ENCODE measurements at places on chromosomes 2 and 18.

DNA sequence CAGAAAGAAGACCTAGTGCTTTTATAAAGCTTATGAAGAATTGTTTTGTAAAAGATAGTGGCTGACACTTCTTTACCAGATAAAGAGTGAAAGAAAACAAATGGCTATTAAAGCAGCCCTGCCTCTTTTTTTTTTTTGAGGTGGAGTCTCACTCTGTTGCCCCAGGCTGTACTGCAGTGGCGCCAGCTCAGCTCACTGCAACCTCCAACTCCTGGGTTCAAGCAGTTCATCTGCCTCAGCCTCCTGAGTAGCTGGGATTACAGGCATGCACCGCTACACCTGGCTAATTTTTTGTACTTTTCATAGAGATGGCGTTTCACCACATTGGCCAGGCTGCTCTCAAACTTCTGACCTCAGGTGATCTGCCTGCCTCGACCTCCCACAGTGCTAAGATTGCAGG lies 12.9 kb downstream of the ARPC2 start:
- peak; percentile 56 for DNase-seq

DNA sequence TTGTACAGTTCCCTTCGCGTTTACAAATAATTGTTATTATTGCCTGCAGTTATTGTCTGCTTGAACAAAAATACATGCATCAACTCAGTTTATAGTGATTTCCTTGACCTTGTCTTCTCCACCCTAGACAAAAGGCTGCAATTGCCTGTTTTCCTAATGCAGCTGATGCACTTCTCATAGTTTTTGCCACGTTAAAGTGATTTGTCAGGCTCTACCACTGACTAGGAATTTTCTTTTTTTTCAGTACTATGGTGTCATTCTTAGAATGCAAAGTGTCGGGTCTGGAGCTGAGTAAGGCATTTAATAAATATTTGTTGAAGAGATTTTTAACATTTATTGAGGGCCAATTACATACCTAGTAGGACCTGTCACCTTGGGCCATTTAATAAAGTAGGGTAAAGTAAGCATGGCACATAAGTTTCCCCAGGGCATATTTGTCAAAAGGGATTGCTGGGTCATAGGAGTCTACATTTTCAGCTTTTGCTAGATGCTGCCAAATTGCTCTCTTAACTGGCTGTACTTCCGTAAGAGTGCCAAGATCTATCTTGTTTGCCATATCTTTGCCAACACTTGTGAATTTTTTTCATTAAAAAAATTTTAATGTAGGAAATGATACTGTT lies 24.1 kb downstream of the ACSL3 start:
- no peak for DNase-seq

DNA sequence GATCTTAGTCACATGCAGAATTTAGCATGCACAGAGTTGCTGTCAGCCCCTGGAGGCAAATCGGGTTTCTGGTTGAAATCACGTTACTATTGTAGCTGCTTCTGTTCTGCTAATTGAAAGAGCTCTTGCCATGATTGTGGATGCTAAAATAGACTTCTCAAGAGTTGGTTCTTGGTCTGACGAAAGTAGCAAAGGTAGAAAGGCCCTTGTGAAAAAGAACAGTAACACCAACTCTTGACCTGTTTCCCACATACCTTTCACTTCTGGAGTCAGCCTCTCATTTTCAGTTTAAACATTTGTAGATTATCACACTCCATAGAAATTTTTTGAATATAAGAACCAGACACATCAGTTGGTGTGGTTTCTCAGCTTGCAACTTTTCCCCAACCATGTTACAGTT lies 110.0 kb upstream of the EPB41L3 start:
- DNase-seq = no peak

GRCh38 chr2:121686218-121686617 lies 37.0 kb upstream of the CLASP1 start:
- no peak for DNase-seq

GRCh38 chr2:35822716-35823115 lies 532.9 kb upstream of the CRIM1 start:
- DNase-seq = no peak

GRCh38 chr2:237980751-237981150 lies 13.9 kb downstream of the UBE2F start:
- DNase-seq = no peak

DNA sequence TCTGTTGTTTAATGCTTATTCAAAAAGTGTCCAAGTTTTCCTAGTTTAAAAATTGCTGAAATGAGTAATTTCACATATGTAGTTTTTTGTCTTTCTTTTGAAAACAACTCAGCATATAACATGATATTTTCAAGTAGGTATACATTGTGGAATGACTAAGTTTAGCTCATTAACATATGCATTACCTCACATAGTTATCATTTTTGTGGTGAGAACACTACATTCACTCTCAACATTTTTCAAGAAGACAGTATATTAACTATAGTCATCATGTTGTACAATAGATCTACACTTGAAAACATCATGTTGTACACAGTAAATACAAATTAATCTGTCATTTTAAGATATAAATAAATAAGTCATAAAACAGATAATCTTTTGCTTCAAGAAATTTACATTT lies 340.0 kb downstream of the CCDC85A start:
- DNase-seq = no peak

- peak; percentile 68 for DNase-seq
Observed at GRCh38 chr2:186641807-186642321, 52.0 kb upstream of the FAM171B start.

DNA sequence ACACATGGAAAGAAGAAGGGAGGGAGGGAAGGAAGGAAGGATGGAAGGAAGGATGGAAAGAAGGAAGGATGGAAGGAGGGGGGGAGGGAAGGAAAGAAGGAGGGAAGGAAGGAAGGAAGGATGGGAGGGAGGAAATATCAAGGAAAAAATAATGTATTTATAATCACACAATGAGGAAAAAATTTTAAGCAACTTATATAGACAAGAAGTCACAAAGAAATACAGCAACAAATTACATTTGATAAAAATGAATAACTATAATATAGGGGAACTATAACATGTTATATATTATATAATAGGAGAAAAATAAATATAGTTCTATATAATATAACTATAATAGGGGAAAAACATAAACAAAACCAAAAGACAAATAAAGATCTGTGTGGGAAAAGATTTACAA lies 441.8 kb downstream of the LRATD1 start:
- DNase-seq = no peak

GRCh38 chr2:24492421-24493279 lies 1.6 kb downstream of the NCOA1 start:
- no peak for DNase-seq

- DNase-seq = no peak
Observed at GRCh38 chr2:24893934-24894333, 26.1 kb downstream of the ADCY3 start.

GRCh38 chr2:61493523-61493942 lies 22.6 kb upstream of the USP34 start:
- peak; percentile 60 for DNase-seq

- peak; percentile 50 for DNase-seq
Observed at GRCh38 chr2:241659150-241659739, 21.8 kb downstream of the ATG4B start.

DNA sequence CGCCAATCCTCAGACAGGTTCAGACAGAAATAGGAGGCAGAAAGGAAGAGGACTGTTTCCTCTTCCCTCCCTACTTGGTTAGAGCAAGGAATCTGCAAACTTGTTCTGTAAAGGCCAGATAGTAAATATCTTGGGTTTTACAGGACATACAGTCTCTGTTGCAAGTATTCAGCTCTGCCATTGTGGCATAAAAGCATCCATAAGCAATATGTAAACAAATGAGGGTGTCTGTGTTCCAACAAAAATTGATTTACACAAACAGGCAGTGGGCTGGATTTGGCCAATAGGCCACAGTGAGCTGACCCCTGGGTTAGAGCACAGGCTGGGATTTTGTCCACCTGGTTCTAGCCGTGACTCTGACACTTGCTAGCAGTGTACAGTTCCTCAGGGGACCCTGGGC lies 89.4 kb downstream of the NRP2 start:
- DNase-seq = no peak

DNA sequence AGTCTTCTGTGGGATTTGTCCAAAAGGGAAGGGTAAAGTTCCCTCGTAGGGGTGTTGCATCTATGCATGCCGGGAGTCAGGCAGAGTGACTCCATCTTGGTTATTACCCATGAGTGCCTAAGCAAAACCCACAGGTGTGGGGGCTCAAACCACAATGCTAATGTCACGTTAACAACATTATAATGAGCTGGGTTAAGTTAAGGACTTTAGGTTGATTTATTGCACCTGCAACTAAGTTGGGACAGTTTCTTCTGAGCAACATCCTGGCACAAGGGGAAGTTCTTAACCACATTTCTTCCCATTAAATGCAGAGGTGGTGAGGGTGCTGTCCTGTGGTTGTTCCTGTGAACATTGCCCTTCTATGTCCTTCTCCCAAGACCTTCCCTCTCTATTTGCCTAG lies 1596.8 kb upstream of the SLC39A10 start:
- DNase-seq = no peak

GRCh38 chr2:105487142-105488069 lies 88.6 kb upstream of the FHL2 start:
- no peak for DNase-seq

DNA sequence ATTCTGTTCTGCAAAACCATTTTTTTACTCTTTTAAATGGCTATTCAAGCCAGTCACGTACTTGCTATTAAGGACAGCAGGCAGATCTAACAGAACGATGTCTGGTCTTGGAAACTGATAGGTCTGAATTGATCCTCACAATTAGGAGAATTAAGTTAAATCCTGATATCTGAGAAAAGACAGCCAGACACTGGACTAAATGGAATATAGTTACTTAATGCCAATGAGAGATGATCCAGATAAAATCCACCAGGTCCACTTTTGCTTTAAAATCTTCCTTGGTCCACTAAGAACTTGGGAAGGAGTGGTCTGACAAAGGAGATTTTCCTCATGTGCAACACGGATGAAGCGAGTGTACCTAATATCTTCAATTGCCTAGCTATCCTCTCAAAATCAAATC lies 86.9 kb downstream of the PLEKHM3 start:
- no peak for DNase-seq

DNA sequence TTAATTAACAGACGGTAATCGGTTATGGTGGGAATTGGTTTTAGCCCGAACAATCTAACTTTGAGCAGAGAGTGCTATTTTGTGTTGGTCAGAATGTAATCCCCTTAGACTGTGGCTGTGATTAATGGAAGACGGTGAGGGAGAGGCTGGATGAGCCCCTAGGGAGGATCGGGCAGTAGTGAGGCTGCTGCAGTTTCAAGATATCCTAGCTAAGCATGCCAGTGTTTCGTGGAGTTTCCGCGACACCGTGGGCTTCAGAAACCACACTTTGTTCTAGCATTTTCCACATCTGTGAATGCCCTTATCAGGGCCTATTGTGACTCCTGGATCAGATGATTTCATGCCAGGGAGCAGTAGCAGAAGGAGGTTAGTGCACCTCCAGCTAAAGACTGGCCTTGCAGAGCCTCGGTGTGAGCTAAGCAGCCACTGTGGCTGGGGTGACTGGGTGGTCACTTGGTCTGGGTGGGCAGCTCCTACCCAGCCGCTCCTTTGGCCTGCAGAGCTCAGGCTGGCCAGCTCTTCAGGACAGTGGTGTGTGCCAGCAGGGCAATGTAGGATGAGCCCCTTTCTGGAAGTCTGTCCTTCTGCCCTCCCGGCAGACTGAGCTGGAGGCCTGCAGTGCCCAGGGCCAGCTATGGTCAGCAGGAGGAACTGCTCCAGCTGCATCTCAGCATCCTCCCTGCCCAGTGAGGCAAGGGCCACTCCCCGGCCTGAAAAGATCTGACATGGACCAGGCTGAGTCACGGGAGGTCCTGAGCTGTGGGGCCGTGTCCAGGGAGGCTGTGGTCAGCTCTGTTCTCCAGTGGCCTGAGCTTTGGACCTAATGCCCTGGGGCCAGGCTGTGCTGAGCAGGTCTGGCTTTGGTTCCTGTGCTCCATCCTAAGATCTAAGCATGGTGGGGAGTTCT lies 142.6 kb upstream of the GPC1 start:
- no peak for DNase-seq
